Hematopoietic multipotent progenitor cell treated with erythropoietin and hydrocortisone succinate and interleukin-3 and kit ligand, for 6 days (in vitro differentiated cells): ENCODE measurements at places on chromosomes 13 and 19.

DNA sequence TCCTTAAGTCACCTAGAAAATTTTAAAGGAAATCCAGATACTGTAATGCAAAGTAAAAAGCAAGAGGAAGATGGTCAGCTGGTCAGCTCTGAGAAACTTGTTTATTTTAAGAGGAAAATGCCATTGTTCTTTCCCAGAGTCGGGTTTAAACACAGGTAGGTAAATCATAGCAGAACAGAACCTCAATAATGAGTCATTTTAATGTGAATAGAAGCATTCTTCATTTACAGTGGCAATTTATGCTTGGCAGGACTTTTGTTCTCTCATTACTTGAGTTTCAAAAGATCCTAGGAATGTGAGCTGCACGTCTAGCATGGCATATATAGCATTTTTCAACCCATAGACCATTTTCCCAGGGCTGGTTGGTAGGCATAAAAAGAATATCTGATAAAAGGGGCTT lies 132.3 kb downstream of the LIG4 start:
- DNase-seq = no peak

GRCh38 chr13:35996360-35996759 lies 134.8 kb downstream of the DCLK1 start:
- DNase-seq = no peak

GRCh38 chr13:47038188-47038587 lies 141.3 kb upstream of the HTR2A start:
- no peak for DNase-seq

- peak; percentile 82 for DNase-seq
These were observed 722 bp downstream of the DCAF15 start for GRCh38 chr19:13952931-13953531.

DNA sequence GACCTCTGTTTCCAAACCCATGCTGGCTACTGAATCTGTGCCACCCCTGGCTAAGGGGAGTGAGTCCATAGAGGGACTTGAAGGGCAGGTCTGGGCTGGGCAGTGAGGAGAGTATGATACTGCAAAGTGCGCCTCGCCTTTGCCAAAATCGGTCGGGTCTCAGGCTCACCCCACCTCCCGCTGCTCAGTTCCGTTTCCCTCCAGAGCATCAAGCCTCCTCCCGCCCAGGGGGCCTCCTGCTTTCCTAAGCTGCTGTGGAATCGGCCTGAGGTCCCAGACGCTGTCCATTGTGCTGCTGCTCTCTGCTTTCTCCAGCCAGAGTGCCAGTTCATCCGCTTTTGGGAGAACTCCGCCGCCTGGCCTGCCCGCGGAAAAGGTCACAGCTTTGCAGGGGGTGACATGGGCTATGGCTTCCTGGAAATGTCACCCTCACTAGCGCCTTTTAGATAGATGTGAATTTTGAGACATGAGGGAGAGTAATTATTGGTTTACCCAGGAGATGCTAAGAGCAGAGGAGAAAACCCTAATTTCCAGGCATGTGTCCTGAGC lies 1418.4 kb downstream of the UQCRFS1 start:
- DNase-seq = peak; percentile 49

GRCh38 chr19:3606690-3607289 lies at the start of gene TBXA2R:
Gene TBXA2R (minus strand): TSS chr19:3606875. CDS start chr19:3600634, 6,241 bp downstream.
- peak; percentile 65 for DNase-seq

GRCh38 chr13:49347650-49348385 lies 96.0 kb downstream of the CAB39L start:
- DNase-seq = no peak

- DNase-seq = no peak
These were observed 1332.0 kb upstream of the PCDH20 start for GRCh38 chr13:62747629-62748028.

DNA sequence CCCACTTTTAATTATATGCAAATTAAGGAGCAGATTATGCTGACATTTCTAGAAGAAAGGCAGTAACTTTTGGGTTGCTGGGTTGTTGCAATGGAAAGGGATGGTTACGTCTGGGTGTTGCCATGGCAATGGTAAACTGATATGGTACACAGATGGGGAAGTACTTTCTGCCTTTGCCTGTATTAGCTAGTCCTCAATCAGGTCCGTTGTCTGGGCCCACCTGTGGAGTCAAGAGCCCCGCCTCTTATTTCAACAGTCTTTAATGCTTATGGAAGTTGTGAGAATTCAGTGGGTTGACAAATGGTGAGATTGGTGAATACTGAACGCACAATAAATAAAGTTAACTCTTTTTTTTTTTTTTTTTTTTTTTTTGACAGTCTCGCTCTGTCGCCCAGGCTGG lies 30.6 kb upstream of the DPP9 start:
- DNase-seq = peak; percentile 38

- peak; percentile 94 for DNase-seq
These were observed 24.3 kb downstream of the COLGALT1 start for GRCh38 chr19:17579661-17580244.

GRCh38 chr19:23991170-23991569 lies 76.5 kb downstream of the ZNF726 start:
- peak; percentile 12 for DNase-seq

GRCh38 chr19:54041969-54042606 lies 21.6 kb downstream of the VSTM1 start:
- DNase-seq = no peak

- DNase-seq = no peak
These were observed 1.3 kb upstream of the INTS6 start for GRCh38 chr13:51453959-51454703.

DNA sequence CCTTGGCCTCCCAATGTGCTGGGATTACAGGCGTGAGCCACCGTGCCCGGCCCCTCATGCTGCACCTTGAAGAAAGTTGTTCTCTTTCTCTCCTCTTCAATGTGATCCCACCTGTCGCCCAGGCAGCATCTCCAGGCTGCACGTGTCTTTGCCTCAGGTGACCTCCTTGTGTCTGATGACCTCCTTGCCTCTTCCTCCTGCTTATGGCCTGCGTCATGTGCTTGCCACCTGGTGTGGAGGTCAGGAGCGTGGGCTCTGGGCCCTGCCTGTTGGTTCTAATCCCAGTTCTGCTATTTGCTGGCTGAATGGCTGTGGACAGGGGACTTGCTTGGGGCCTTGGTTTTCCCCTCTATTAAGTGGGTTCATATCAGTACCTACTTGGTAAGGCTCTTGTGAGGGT lies 6.3 kb downstream of the BICRA start:
- DNase-seq = no peak

DNA sequence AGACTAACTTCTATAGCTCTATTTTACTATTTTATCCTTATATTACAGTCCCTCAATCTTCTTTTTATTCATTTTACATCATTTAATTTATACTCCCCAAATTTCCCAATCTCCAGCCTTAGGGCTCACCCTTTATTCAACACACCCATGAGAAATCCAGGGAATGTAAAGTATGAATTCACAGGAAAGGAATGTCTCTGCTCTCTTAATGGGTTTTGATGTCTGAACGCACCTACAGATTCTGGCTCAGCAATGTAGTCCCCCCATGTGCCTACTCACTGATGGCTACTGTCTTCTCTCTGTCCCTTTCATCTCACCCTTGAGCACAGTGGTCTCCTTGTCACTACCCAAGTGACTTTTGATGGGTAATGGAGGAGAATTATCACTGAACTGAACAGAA lies 32.8 kb downstream of the TNFSF13B start:
- no peak for DNase-seq

DNA sequence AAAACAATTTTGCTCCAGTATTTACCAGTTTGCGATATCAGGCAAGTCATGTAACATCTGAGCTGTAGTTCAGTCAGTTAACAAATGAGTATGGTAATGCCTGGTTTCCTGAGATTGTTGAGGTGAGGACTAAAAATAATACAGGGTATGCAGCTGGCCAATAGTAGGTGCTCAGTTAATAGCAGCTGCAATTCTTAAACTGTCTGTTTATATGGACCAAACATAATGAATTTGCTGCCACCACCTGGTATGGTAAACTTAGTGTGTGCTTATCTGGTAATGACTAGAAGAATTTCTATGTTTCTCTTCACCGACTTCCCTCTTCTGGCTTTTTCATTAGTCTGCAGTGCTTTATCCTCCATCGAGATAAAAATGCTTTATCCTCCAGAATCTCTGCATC lies 9.1 kb downstream of the ZMYM2 start:
- DNase-seq = peak; percentile 67

GRCh38 chr13:94313321-94313910 lies 166.1 kb downstream of the DCT start:
- no peak for DNase-seq

DNA sequence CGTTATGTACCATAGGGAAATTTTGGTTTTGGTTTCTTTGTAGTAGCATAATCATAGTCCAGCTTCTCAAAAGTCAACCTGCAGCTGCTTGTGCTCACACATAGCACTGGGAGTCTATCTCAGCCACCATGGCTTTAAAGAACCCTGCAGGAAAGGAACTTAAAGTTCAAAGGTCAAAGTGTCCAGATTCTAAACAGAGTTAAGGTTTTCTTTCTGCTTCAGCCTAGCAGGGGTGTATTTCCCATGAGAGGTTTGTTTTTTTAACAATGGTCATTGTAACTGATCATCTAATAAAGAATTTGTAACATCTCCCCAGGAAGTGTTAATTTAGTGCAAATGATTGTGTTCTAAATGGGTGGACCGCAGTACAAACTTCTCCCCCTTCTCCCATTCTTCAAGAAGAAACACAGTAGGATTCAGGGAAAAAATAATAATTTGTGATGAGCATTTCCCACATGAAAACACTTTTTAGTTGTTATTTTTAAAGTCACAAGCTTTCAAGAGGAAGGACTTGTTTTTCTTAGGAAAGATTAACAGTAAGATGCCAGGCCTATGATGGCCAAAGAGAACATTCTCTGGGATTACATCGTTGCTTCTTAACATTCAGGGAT lies 168.0 kb downstream of the EFNB2 start:
- DNase-seq = no peak

DNA sequence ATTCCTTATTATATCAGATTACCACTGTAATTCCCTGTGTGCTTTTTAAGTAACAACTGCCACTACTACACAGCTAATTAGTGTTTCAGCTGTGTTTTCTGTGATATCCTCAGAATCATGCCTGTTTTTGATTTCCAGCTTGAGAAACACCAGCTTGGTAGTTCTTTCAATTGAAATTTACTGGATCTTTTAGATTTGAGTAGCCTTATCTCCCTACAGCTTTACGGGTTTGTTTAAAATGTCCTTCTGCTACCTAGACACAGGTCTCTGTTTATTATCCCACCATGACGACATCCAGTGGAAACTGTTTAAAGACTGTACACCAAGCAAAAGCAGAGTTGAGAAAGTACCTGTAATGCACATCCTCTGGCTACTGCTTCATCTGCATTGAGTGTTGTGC lies 12.1 kb downstream of the HSPH1 start:
- DNase-seq = no peak

GRCh38 chr13:28568286-28568685 lies 73.4 kb upstream of the FLT1 start:
- peak; percentile 85 for DNase-seq

GRCh38 chr13:94115054-94115453 lies 364.4 kb downstream of the DCT start:
- DNase-seq = peak; percentile 14

DNA sequence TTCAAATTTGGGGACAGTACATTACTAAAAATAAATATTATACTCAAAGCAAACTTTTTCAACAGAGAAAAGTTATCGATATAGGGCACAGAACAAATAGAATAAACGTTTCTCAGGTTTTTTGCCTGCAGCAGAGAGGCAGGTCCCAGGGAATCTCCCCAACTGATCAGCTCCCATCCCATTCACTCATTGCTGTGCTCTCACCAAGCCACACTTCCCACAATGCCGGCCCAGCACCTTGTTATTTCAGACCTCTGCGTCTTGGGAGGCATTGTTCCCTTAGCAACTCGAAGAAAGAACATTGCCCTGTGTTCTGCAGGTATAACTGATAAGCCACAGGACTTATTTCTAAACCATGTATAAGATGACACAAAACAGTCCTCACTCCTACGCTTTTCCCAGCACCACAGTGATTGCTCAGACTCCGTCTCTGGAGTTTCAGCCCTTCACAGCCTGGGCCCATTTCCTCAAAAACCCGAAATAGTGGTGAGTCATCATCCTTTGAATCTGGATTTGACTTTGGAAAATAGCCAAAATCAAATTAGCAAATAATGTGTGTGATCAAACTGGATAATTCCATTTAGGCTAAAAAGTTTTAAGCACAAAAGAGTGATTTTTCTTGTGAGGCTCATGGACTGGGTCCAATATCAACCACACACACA lies 100.4 kb downstream of the DCLK1 start:
- DNase-seq = no peak

DNA sequence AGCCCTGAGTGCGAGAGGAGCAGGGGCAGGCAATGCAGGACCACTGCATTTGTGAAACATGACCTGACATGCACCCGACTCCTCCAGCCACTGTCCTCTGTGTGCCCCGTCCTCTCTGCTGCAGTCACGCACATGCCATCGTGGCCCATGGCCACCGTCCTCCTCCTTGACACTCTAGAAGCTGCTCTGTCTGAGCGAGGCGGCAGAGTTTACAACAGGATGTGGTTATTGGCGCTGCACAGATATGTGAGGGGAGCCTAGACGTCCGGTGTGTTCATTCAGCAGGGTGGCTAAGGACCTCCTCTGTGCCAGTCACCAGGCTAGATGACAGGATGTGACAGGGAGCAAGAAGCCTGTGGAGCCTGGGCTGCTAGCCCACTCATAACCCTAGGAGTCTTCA lies 277.8 kb downstream of the FOXO1 start:
- DNase-seq = peak; percentile 77

- DNase-seq = no peak
These were observed 19.9 kb downstream of the MEGF8 start for GRCh38 chr19:42345191-42345812.

GRCh38 chr13:30307194-30307970 lies at the start of gene KATNAL1:
Gene KATNAL1 (minus strand): TSS chr13:30307551. CDS start chr13:30283777, 23,774 bp downstream.
- DNase-seq = peak; percentile 91

- no peak for DNase-seq
These were observed 29.3 kb upstream of the PSG8 start for GRCh38 chr19:42794765-42795164.

- DNase-seq = no peak
These were observed 69.3 kb downstream of the LMO7 start for GRCh38 chr13:75705395-75705794.

GRCh38 chr13:78609464-78610205 lies 6.3 kb upstream of the POU4F1 start:
- no peak for DNase-seq

DNA sequence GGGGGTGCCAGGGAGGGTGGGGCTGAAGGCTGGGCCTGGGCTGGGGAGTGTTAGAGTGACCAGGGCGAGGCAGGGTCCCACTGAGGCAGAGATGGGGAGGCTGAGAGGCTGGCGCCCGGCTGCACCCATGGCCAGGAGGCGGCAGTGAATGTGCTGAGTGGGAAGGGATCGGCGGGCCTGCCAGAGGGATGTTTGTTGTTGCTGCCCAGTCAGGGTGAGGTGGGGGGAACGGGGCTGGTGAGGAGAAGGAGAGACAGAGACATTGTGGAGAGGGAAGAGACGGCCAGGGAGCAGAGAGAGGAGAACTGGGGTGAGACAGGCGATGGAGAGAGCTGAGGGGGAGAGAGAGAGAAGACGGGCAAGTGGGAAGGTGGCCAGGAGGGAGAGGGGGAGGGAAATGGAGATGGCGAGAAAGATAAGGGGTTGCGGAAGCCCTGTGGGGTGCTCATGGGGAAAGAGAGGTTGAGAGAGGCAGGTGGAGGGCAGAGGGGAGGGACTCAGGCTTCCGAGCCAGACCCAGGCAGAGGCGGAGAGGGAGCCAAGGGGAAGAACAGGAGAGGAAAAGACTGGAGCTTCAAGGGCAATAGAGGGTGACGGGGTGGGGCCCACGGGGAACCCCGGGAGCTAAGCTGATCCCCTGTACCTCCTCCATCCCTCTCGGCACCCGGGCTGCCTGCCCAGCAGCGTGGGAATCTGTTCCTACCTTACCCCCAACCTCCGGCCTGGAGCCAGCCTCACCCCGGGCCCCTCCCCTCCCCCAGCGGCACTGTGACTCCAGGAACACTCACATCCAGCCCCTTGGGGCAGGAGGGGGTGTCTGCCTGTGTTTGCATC lies 690 bp upstream of the B3GNT8 start:
- DNase-seq = peak; percentile 68
